GM12878 (cell line): ENCODE measurements at places on chromosomes 3 and 15.

DNA sequence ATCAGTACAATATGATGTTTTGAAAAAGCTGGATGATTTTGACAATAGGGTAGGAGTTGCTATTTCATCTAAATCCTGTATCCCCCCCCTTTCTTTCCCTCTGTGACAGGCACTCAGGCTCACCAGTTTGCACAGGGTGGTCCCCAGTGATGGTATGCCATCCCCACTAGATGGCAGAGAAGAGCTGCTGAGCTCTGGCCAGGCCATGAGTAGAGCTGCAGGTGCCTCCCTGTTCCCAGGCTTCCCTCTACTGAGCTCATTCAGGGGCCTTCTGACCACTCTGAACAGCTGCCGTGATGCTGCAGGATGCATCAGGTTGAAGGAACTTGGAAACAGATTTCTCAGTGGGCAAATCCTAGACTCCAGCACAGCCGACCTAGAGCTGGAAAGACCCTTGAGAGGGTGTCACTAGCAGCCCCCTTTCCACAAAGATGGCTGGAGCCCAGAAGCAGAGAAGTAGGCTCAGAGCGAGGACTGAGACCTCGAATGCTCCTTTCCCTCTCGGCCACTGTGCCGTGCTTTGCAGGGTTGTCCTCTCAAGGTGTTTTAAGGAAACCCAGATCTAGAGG lies 45.1 kb downstream of the EFCAB12 start:
- DNase-seq, result no peak

DNA sequence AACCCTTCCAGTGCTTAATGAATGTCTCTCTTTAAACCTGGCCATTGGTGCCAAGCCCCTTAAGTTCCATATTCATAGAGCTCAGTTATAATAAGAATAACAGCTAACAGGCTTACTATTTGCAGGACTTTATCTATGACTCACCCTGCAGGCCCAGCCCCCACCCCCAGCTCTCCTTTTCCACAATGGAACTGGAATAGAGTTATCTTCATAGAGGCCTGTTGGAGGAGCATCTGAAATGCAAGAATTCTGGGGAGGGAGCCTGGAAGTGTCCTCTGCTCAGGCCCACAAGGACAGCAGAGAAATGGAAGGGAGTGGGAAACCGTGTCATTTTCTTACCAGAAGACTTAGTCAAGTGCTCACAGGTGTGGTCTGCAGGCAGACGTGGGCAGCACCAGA lies 52.8 kb downstream of the SEMA5B start:
- no peak for DNase-seq

DNA sequence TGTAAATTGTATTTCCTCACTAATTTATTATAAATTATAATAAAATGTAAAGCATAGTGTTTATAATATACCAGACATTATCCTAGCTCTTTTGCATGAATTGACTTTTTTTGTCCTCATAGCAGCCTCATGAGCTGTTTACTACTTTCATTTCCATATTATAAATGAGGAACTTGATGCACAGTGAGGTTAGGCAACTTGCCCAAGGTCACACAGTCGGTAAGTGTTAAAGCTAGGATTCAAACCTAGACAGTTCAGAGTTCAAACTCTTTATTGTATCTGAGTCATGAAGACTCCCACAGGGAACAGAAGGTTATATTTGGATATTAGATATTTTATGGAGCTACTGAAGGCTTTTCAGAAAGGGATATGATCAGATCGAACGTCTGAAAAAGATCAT lies 322.2 kb upstream of the SATB1 start:
- no peak for DNase-seq

- DNase-seq, result no peak
These were observed 47.9 kb downstream of the IGSF11 start for GRCh38 chr3:118986734-118987133.

DNA sequence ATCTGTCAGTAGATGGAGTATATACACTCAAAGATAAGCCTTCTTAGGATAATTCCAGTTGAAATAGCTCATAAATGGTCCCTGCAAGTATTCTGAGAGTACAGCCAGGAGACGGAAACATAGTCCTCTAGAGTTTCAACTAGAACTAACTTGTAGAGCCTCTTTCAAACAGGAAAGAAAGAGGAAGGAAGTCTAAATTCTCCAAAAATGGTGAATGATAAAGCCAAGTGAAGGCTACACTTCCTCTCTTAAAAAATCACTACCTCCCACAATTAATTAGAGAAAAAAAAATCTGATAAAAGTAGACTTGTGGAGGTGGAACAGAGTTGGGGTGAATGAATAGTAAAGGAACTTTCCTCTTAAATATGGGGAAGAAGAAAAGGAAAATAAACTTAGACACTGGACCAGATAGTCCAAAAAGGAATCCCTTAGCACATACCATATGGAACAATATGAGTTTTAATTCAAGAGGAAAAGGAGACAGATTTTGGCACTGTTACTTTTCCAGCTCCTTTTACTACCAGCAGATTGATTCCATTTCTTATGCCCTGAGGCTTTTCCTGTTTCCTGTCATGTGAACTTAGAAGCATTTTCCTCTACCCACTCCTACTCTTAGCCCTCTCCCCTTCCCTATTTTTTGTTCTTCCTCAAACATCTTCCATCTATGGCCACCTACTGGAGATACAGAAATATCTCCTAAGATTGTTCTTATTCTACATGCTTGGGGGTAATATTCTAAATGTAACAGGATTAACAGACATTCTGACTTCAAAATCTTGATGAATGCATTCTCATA lies 207.6 kb downstream of the CHST2 start:
- DNase-seq, result no peak

- no peak for DNase-seq
These were observed 226.5 kb upstream of the GPR149 start for GRCh38 chr3:154656486-154656885.

DNA sequence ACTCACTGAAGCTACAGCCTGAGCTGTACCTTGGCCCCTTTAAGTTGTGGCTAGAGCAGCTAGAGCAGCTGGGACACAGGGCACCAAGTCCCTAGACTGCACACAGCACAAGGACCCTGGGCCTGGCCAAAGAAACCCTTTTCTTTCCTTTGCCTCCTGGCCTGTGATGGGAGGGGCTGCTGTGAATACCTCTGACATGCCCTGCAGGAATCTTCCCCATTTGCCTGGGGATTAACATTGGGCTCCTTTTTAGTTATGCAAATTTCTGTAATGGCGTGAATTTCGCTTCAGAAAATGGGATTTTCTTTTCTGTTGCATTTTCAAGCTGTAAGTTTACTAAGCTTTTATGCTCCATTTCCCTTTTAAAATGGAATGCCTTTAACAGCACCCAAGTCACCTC lies 611.2 kb upstream of the ARPP21 start:
- DNase-seq, result no peak

DNA sequence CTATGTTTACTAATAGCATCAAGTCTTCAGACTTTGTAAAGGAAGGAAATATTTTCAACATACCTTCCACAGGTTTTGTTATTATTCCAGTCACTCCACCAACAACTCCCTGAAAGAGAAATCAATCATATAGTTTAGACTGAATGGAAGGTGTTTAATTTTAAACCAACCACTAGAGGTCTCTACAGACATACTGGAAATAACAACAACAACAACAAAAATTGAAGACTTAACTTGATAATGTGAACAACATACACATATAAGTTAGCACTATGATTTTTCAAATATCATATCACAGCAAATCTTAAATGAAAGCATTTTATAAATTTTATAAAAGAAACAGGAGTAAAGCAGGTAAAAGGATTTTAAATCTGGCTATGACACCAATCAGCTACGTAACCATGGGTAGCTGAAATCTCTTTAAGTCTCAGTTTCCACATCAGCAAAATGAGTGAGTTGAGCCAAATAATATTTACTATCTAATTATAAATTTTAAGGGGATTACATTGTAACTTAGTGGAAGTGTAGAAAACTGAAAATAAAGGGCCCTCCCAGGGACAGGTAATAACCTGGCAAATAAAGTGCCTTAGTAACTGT lies 188.2 kb downstream of the VPS13C start:
- DNase-seq, result no peak

- DNase-seq, result peak; percentile 85
These were observed 149.8 kb downstream of the TMCO5A start for GRCh38 chr15:38084289-38084688.

DNA sequence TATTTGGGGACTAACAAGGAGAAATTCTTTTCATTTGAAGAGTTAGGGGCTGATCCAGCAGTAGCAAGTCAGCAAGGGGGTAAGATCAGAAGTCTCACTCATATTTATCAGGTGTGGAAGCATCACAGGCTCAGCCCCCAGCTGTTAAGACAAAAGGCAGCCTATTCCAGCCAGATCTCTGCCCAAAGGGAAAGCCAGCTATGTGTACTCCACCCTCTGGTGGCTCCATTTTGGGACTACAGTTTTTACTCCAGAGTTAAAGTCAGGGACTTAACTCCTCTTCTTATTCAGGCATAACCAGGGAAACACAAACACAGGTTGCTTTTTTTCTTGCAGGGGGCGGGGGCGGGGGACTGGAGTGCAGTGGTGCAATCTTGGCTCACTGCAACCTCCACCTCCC lies 19.2 kb downstream of the UBP1 start:
- no peak for DNase-seq

GRCh38 chr3:53163444-53164387 lies 2.7 kb downstream of the PRKCD start:
- DNase-seq, result no peak

DNA sequence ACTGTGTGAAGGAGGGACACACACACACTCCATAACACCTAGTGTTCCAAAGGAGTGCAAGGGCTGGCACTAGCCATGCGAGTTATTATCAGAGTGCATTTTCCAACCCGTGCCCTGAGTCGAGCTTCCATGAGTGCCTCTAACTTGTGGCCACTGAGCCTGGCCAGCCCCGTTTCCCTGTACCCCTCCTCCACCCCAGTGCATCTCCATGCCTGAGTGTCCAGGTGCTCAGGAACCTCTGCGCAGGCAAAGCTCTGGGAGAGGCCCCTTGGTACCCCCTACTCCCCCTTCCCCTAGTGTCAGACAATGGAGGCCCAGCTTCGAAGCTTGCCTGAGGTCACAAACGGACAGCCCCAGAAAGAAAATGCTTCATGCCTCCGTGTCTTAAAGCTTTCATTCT lies 45.2 kb upstream of the HES1 start:
- no peak for DNase-seq
